Activated effector memory CD4-positive, alpha-beta T cell treated with anti-CD3 and anti-CD28 coated beads, Interleukin-2, amount 50 U/mL, for 16 hours (primary cell): ENCODE measurements at places on chromosomes 12 and 14.

- DNase-seq, result no peak
Measured at GRCh38 chr12:88958946-88959345, 378.7 kb upstream of the KITLG start.

DNA sequence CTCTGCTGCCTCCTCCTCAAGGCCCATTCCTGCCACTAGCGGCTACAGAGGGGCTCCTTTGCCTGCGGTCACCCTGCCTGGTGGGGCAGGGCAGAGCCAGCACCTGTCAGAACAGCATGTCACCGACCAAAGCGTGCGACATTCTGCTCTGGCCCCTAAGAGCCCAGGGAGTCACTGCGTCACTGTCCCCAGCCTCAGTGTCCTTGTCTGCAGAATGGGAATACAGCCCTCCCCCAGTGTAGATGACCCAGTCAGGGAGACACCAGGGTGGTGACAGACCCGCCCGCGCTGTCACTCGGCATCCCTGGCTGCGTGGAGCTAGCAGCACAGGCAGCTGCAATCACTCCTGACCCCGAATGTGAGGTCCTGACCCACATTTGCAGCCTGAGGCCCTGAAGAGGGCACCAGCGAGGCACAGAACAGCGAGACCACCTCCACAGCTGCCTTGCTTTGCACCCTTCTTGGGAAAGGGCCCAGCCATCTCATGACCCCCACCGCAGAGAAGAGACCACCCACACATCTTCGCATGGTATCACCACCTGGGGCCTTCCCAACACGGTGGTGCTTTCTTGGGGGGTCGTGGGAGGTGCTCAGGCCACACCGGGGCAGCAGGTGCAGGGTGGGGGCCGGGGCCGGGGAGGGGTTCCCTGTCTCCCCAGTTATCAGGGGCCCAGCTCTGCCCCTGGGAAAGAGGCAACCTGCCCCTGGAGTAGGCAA lies 2.5 kb downstream of the AHNAK2 start:
- DNase-seq, result no peak

GRCh38 chr14:67270145-67270753 lies 29.0 kb downstream of the PALS1 start:
- DNase-seq, result no peak

GRCh38 chr12:39199351-39199750 lies 243.6 kb downstream of the KIF21A start:
- DNase-seq, result no peak

DNA sequence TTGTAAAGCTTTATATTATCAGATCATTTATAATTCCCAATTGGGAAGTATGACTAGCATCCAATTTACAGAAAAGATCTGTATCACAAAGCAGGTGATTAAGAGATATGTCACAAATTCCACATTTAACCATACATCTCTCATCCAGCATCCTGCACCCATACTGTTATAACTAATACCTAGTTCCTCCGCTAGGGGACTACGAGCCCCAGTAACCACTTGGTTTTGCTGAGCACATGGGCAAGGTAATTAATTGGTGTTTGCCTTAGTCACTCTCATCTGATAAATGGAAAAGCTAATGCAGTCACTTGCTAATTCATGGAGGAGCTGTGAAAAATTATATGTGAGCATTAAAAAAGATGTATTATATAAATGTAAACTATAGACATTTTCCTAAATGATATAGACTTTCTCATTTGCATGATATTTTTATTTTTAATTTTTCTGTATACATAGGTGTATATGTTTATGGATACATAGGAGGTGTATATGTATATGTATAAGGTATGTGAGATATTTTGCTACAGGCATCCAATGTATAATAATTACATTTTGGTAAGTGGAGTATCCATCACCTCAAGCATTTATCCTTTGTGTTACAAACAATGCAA lies 1031.8 kb downstream of the GALC start:
- no peak for DNase-seq

DNA sequence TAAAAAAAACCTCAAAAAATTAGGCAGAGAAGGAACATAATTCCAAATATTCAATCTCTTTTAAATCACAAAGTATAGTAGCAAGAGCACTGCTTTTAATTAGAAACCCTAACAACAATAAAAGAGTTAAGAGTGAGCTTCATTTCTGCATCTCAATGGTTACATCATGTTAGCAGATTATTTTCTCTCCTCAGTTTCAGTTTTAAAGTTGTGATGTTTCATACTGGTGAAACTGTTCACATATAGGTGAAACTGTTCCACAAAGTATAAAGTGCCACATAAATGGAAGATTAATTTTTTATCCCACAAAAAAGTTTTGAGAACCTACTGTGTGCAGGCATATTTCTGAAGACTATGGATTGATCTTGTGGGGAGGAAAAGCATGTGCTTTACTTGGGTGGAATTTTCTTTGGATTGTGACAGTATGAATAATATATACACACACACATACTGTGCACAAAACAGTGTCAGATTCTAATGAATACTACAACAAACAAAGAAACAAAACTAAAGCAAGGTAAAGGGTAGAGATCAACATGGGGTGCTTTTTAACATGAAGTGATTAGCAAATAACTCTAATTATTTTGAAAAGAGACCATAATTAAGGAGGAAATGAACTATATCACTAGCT lies 17.1 kb downstream of the LUM start:
- DNase-seq, result no peak

DNA sequence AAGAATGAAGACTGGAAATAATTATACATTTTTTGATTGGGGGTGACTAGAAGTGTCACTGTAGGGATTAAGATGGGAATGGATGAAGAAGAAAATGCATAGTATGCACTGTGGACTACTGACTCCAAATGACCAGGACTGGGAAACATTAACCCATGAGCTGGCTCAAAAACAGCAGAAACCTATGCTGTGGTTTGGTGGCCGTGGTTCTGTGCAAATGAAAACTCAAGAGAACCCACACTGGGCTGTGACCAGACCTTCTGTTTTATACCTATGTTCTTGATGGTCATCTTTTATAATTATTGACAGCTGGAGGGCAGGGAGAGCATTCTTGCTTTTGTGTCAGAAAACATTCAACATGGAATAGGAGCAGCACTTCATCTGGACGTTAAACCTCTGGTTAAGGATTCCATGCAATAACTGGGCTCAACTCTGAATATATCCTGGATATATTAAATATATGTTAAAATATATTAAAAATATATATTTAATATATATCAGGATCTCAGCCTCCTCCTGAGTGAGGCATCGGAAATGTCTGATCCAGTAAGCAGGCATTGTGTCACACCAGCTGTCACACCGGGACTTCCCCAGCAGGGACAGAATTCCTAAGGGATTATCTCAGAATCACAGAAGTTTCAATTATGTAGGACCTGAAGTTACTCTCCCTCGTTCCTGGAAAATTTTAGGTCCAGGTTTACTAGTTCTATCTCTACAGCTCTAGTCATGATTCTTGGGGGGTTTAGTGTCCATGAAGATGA lies 48.5 kb downstream of the BBS10 start:
- no peak for DNase-seq

GRCh38 chr12:18422871-18423270 lies 161.6 kb downstream of the PIK3C2G start:
- no peak for DNase-seq
